Activated naive CD8-positive, alpha-beta T cell treated with anti-CD3 and anti-CD28 coated beads for 36 hours (primary cell): ENCODE measurements at places on chromosomes 16 and 17. TPM values are rescaled to one million over a fixed set of nuclear protein-coding genes. Genes with fewer than 3 reads are reported as not detected.

ACADVL gene
- total RNA-seq = 256 TPM

CIBAR2 gene
- not detected for total RNA-seq

GRCh38 chr17:67109111-67109510, 64.8 kb downstream of the CACNG1 start:
- H3K36me3 ChIP-seq = peaks cover 41% of the 10 kb centered on the region
- no peaks in the 10 kb centered on the region for H3K27me3 ChIP-seq
- no peak for DNase-seq

GRCh38 chr17:58268774-58269556, 11.8 kb downstream of the MPO start:
- no peak overlapping the region for H3K27ac ChIP-seq
- no peak for DNase-seq
- H3K4me3 ChIP-seq = no peak overlapping the region
- no peaks in the 10 kb centered on the region for H3K36me3 ChIP-seq
- H3K27me3 ChIP-seq = peaks cover 27% of the 10 kb centered on the region
- H3K4me1 ChIP-seq = no peaks in the 10 kb centered on the region

DNA sequence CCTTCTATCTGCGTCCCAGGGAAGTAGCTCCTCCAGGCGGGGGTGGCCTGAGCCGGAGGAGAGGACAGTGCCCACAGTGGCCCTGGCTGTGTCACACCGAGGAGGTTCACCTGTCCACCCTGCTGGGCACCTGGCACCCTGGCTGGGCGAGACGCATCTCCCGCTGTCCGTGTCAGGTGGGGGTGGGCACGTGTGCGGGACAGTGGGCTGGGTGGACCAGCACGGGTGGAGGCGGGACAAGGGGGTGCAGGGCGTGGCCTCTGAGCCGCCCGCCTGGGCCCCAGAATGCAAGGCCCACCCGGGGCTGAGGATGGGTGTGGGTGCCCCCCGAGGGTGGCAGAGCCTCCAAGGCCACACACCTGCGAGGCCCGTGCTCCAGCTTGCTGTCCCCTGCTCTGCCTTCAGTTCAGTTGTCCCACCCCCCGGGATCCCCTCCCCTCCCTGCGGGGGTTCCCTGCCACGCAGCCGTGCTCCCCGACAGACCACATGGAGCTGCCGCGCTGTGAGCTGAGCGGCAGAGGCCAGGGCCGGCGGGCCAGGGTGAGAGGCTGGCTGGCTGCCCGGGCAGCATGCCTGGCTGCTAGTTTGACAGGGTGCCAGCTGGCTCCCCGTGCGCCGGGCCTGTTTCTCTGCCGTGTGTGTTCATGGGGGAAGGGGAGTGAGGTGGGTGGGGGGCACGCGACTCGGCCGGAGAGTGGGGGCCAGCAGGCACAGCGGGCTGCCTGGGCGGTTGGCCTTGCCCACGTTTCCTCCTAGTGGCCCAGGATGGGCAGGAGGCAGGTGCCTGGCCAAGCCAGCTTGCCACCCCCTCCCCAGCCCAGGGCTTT, 33.9 kb downstream of the BAHCC1 start:
- peaks cover 30% of the 10 kb centered on the region for H3K27me3 ChIP-seq
- peaks cover 3% of the 10 kb centered on the region for H3K4me1 ChIP-seq
- H3K36me3 ChIP-seq = no peaks in the 10 kb centered on the region
- no peak overlapping the region for H3K4me3 ChIP-seq
- H3K27ac ChIP-seq = no peak overlapping the region

- H3K4me3 ChIP-seq = no peak overlapping the region
- H3K4me1 ChIP-seq = no peaks in the 10 kb centered on the region
- peaks cover 24% of the 10 kb centered on the region for H3K27me3 ChIP-seq
- no peak overlapping the region for H3K27ac ChIP-seq
- peaks cover 5% of the 10 kb centered on the region for H3K36me3 ChIP-seq
These were observed 19.4 kb downstream of the EMP2 start for GRCh38 chr16:10561001-10561400.
